ENCODE measurements at places on chromosomes 7 and 10.
A peak's percentile ranks its signal among the peaks of the same experiment; 100 is the strongest.

DNA sequence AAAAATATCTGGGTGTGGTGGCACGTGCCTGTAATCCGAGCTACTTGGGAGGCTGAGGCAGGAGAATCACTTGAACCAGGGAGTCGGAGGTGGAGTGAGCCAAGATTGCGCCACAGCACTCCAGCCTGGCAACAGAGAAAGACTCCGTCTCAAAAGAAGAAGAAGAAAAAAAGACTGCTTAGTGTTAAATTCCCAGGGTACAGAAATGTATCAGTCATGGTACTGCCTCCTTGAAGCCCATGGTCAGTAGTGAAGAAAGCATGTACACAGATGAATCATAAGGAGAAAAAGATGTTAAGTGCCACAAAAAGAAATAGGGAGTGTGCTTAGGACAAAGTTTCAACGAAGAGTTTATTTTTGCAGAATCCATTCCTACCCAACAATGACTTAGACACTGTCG is 62.5 kb upstream of the KMT2E start:
- no peak for DNase-seq

- DNase-seq: no peak
Observed at GRCh38 chr7:151888079-151889067, 11.5 kb upstream of the PRKAG2 start.

GRCh38 chr10:70221030-70221429 is 12.2 kb downstream of the PPA1 start:
- no peak for DNase-seq

- DNase-seq: no peak
Observed at GRCh38 chr10:368579-369220, 233.4 kb downstream of the ZMYND11 start.

DNA sequence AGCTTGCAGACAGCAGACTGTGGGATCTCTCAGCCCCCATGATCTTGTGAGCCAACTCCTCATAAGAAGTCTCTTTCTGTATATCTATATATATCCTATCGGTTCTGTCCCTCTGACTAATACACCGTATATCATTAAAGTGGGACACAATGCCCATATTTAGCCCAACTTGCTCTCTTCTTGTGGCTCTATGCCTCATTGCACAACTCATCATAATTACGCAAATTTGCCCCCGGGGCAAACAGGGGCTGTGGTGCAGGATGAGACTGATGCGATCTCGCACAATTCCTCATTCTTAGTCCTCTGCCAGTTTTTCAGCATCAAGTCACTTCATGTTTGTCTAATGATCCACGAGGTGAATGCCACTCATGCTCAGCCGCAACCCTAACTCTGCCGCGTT is 183.2 kb downstream of the PRPF18 start:
- no peak for DNase-seq

DNA sequence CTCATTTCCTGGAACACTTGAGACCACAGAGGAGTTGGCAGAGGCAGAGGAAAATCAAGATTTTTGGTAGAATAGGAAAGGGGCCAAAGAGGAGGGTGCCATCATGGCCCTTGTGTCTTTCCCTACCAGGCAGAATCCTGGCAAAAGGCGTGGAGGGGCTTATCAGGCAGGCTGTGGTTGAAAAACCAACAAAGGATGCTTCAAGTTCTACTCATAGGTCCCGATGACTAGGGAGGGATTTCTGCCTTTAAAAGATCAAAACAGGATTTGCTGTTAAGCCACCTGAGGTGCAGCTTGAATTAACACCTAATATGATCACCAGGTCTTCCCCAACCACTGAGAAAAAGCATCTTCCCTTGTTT is 45.7 kb downstream of the BPGM start:
- no peak for DNase-seq

- DNase-seq: peak; percentile 54
Observed at GRCh38 chr7:114921631-114922025, 266 bp upstream of the MDFIC start.

GRCh38 chr10:13399236-13399635 is 51.1 kb upstream of the SEPHS1 start:
- DNase-seq: no peak
